Frontal cortex (tissue), 4 donors: ENCODE measurements at places on chromosomes 3 and 15.

DNA sequence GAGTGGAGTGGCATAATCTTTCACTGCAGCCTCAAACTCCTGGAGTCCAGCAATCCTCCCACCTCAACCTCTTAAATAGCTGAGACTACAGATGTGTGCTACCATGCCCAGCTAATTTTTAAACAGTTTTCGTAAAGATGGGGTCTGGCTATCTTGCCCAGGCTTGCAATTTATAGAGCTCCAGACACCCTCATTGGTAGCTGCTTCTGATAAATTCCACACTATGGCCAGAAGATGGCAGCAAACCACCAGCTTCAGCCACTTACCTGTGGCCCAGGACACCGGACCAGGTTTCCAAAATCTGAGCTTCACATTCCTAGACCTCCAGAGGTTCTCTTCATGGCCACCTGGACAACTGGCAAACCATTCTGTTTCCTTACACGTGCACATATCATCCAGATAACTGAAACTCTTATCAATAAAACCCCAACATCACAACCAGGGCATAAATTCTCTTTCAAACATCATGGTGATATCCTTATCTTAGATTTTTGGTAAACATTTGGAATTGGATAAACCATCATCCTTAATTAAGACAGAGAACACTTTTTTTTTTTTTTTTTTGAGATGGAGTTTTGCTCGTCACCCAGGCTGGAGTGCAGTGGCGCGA, 28.9 kb downstream of the FBXW12 start:
- DNase-seq = peak; percentile 80

- no peak for DNase-seq
Observed at GRCh38 chr3:121411523-121411922, 134.3 kb downstream of the POLQ start.

GRCh38 chr3:38549957-38550840, 54.1 kb downstream of the EXOG start:
- DNase-seq = no peak

GRCh38 chr15:89115547-89115946, 27.3 kb downstream of the ABHD2 start:
- DNase-seq = no peak

GRCh38 chr3:194261581-194262063, 89.5 kb downstream of the CPN2 start:
- no peak for DNase-seq

DNA sequence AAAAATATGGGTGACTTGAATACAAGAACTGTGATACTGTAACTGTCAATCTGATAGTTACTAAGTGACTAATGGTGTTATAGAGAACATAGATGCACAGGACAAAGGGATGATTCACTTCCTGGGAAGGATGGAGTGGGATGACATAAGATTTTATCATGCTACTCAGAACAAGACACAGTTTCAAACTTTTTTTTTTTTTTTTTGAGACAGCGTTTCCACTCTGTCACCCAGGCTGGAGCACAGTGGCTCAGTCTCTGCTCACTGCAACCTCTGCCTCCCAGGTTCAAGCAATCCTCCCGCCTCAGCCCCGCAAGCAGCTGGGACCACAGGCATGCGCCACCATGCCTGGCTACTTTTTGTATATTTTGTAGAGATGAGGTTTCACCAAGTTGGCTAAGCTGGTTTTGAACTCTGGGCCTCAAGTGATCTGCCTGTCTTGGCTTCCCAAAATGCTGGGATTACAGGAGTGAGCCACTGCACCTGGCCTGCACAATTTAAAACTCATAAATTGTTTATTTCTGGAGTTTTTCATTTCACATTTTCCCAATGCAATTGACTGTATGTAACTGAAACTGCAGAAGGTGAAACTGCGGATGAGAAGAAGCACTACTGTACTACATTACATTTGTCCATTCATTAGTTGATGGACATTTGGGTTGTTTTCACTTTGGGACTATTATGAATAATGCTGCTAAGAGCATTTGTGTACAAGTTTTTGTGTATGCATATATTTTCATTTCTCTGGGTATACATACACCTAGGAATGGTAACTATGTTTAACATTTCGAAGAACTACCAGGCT, 40.6 kb downstream of the ADIPOQ start:
- DNase-seq = no peak

- peak; percentile 48 for DNase-seq
Observed at GRCh38 chr15:68829068-68829467, 8.4 kb upstream of the ANP32A start.

DNA sequence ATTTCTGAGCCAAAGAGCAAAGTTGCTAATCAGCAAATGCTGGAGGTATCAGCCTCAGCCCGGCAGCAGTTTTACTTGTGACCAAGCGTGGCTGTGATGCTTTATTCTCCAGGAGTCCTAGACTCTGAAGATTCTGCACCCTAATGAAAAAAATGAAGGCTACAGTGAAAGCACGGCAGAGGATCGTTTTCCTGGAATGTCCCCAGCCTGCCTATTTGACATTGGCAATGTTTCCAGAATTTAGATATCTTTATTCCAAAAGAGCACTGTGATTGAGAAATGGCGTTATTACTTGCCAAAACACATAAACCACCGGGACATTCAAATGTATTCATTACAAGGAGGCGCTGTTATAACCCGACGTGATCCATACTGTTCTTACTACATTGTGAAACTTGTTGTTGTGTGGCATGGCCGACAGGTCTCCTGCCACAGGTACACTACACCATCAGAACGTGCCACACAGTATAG, 263.8 kb downstream of the SLCO3A1 start:
- DNase-seq = no peak

GRCh38 chr3:56364665-56365064, 103.6 kb downstream of the ERC2 start:
- DNase-seq = no peak

DNA sequence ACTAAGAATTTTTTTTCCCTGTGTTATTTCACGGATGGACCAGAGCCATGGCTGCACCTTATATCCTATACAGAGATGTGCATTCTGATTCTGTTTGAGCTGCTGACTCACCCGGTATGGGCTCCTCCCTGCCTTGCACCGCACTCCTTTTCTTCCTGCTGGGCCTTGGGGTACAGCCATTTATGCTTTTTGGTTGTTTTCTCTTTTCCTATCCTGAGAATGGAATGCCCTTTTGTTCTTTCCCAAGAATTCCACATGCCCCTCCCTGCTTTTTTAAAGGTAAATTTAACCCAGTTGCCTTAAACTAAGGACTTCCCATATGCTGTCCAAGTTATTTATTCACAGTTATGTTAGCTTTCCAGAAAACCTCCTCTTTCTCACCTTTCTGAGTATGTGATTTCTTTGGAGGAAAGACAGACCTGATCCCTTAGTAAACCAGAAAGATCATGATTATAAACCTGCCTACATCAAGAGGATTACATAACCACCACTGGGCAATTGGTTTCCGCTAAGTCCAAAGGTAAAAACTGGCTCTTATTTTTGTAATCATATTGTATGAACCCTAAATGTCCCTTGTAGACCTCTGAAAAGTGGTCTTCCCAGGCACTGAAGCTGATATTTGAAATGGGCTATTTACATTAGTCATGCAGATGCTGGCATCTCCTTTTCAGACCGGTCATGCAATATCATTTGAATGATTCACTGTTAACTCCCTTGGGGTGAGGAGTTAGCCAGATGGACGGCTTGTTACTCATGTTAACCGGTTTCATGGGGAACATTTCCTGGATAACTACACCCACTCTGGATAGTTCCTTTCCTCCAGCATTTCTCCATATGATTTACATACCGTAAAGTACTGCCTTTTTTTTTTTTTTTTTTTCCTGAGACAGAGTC, 45.5 kb downstream of the TMOD3 start:
- DNase-seq = no peak

- DNase-seq = no peak
Observed at GRCh38 chr15:43899928-43900327, 73.1 kb downstream of the WDR76 start.

DNA sequence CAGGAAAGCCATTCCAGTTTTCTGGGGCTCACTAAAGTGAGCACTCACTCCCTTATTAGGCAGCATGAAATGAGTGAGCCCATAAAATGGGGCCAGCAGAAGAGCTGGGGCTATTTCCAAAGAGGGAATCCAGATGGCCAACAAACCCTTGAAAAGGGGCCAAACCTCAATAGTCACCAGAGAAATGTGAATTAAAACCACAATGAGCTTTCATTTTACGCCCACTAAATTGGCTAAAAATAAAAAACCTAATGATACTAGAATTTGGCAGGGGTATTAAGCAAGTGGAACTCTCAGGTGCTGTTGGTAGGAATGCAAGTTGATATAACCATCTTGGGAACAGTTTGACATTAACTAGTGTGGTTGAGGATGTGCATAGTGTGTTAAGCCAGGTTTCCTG, 42.1 kb upstream of the RAF1 start:
- DNase-seq = no peak

- no peak for DNase-seq
Observed at GRCh38 chr15:96701443-96701842, 370.9 kb downstream of the NR2F2 start.

DNA sequence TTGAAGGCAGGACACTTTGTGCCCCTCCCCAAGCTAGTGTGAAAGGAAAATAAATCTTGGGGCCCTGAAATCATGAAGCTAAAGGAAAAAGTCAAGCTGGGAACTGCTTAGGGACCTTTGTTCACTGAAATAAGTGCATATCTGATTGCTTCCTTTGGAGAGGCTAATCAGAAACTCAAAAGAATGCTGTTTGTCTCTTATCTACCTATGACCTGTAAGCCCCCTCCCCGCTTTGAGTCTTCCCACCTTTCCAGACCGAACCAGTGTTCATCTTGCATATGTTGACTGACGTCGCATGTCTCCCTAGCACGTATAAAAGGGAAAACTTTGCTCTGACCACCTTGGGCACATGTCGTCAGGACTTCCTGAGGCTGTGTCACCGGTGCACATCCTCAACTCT, 53.1 kb downstream of the SLC30A4 start:
- no peak for DNase-seq

GRCh38 chr3:194167480-194168282, 31.7 kb downstream of the HES1 start:
- no peak for DNase-seq

GRCh38 chr3:51953445-51953844, 1.7 kb upstream of the GPR62 start:
- DNase-seq = no peak

DNA sequence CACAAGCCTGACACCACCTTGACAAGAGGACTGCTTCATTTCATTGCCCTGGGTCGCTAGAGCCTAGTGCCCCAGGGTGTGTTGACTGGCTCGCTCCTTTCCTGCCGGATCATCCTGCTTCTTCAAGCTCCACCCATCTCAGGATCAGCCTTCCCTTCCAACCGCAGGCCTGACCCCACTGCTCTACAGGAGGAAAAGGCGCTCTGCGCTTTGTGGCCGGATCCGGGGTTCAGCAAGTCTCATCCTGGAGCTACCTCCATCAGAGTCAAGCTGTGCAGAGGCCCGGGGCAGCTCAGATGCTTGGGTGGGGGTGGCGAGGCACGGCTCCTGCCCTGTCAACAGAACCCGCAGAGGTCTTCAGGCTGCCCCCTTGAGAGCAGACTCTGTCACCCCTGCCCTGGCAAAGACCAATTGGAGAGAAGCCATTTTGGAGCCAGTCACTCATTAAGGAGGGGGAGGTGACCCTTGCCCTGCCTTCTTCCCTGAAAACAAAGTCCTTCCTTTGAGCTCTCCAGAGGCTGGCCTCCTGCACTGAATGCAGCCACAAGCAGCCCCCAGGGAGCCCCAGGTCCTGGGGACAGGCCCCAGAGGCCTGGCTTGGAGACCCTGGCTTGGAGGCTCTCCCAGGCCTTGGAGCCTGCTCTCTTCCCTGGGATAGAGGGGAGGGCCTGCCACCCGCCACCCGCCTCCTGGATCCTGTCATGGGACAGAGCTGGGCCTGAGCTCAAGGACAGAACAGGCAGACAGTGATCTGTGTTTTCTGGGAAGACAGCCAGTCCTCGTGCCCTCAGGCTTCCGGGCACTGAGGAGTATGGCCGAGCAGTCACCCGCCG, 80.3 kb downstream of the CPN2 start:
- peak; percentile 87 for DNase-seq

DNA sequence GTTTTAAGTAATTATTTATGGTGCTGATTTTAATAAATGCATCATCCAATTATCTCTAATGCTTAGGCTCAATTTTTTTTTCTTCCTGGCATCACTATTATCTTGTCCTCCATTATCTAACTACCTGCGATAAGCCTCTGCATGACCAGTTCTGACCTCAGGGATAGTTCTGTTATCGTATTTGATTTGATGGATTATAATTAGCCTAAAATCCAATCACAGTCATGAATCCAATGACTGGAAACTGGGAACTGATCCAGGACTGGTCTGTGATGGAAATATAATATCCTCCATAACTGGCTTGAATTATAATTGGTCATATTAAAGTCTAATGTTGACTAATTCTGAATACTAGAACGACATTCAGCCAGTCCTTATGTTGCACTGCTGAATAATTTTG, 1.1 kb downstream of the MYH15 start:
- no peak for DNase-seq

GRCh38 chr3:59749291-59749690, 699.5 kb upstream of the CFAP20DC start:
- no peak for DNase-seq

GRCh38 chr3:135199137-135199536, 404.1 kb downstream of the EPHB1 start:
- DNase-seq = no peak

DNA sequence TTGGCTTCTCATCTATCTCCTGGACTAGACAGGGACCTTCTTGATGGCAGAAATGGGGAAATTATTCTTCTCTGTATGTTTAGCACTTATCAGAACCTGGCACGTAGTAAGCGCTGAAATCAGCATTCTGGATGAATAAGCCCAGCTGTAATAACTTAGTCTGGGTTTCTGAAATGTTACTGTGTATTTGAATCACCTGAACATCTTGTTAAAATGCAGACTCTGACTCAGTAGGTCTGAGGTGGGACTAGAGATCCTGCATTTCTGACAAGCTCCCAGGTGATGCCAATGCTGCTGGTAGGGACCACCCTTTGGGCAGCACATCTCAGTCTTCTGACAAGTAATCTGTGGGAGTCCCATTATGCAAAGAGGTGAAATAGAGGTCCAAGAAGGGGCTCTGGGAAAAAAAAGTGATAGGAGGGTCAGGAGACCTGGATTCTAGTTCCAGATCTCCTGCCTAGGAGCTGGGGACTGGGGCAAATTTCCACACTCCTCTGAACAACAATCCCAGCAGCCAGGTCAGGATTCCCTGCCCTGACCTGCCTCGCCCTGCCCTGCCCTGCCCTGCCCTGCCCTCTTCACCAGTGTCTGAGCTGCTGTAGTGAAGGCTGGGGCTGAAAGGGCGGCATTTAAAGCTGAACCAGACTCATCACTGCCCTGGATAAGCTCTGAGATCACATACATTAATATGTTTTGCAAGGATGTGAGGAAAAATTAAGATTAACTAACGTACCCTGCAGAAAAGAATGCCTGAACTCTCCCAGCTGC, 17.2 kb upstream of the SLC6A11 start:
- no peak for DNase-seq

DNA sequence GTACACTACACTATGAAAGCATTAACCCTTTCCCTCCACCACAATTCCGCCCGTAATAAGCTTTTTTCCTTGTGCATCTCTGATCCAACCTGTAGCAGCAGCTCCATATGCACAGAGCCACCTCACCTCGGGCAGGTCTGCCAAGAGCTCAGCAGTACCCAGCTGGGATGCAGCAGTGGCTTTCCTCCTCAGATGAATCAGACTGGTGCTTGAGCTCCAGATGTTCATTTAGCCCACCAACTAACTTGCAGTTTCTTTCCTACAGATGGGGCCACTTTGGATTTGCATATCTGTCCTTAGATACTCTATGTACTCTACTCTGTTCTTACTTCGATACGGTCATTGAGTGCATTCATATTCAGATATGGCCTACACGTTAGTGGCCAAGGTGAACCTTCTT, 14.8 kb upstream of the FSIP1 start:
- no peak for DNase-seq
